ENCODE measurements at places on chromosomes 7 and 10.

GRCh38 chr10:35934642-35934995, 292.5 kb upstream of the FZD8 start:
- no peak for DNase-seq

- peak; percentile 79 for DNase-seq
These were observed 11.6 kb upstream of the FFAR4 start for GRCh38 chr10:93554760-93555432.

- DNase-seq, result no peak
These were observed 386.4 kb downstream of the DNAJB6 start for GRCh38 chr7:157723205-157723604.

DNA sequence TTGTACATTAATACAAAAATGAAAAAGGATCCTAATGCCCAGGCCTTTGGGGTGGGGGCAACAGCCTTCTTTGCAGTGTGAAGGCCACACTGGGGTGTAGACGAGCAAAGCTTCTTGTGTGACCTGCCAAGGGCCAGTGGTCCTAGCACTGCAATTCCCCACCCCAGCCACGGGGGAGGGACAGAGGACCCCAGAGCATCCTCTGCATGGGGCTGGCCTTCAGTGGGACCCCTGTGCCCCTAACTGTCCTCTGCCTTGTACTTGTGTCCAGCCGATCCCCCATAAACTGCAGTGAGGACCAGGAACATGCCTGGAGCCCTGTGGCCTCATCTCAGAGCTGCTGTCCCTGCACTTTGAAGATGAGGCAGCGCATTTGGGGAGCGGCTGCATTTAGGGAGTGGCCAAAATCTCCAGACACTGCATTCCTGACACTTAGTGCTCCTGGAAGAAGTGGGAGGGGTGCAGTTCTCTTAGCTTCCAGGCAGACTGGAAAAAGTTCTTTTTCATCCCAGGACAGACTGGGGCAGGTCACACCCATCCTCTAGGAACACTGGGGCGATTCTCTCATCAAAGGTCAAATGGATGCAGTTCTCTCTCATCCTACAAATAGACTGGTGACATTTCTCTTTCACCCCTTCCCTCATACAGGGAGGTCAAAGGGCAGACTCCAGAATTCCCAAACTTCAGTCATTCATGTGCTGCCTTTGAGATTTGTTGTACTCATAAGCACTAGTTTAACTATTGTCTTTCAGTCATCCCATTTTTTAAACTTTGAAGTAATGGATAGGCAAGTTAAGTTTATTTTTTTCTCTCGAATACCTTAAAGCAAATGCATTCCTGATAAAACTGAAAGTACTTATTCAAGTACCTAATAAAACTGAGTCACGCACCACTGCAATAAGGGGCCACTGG, 922 bp upstream of the MYO1G start:
- no peak for DNase-seq

- no peak for DNase-seq
These were observed 137.2 kb downstream of the ARHGAP22 start for GRCh38 chr10:48467669-48468068.

- no peak for DNase-seq
These were observed 405.7 kb downstream of the ARL4A start for GRCh38 chr7:13093160-13093559.

GRCh38 chr7:51607447-51607846, 290.8 kb upstream of the COBL start:
- no peak for DNase-seq

- DNase-seq, result no peak
These were observed 42.8 kb downstream of the PDGFA start for GRCh38 chr7:476736-477360.

GRCh38 chr7:82028097-82028496, 258.2 kb upstream of the HGF start:
- no peak for DNase-seq

DNA sequence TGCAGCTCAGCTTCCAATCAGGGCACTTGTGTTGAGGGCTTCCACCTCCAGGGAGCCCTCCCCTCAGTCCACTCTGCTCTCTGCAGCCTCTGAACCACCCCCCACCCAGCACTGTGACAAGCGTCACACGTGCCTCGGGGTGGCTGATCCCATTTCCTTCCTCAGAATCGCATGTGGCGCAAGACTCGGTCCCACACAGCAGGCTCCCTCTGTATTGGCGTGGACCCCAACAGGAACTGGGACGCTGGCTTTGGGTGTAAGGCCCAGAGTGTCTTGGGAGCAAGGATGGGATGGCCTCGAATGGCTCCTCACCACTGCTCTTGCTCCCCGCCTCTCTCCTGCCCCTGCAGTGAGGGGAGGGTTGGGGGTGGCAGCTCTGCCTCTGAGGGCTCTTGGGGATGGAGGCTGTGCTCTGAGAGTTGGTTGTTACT, 4.1 kb downstream of the CPA1 start:
- no peak for DNase-seq

DNA sequence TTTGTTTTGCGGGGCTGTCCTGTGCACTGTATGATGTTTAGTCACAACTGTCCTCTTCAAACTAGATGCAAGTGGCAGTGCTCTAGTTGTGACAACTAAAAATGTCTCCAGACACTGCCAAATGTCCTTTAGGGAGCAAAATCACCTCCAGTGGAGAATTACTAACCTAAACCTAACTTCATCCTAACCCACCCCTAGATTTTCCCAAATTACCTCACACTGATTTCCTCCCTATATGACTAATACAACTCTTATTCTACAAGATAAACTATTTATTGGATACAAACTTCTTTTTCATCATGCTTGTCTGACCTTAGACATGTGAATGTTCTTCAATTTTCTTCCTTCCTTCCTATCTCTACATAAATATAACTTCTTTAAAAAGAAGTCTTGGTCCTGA, 26.4 kb downstream of the PNPLA8 start:
- no peak for DNase-seq

- no peak for DNase-seq
These were observed 14.7 kb downstream of the AUTS2 start for GRCh38 chr7:69612981-69613380.

DNA sequence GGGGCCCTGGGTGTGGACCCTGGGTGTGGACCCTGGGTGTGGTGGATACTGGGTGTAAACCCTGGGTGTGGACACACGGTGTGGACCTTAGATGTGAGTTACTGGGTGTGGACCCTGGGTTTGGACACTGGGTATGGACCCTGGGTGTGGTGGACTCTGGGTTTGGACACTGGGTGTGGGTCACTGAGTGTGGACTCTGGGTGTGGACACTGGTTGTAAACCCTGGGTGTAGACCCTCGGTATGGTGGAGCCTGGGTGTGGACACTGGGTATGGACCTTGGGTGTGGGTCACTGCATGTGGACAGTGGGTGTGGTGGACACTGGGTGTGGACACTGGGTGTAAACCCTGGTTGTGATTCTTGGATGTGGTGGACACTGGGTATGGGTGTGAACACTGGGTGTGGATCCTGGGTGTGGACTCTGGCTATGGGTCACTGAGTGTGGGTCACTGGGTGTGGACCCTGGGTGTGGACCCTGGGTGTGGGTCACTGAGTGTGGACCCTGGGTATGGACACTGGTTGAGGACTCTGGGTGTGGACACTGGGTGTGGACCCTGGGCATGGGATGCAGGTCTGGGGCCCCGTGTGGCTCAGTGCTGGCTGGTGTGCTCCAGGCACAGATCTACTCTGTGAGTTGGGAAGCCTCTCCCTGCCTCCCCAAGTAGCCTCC, 356.2 kb downstream of the GLRX3 start:
- no peak for DNase-seq

- DNase-seq, result no peak
These were observed 28.4 kb downstream of the SBDS start for GRCh38 chr7:66967029-66967428.

GRCh38 chr7:46321556-46322205, 400.6 kb upstream of the IGFBP3 start:
- DNase-seq, result no peak

- DNase-seq, result no peak
These were observed 12.3 kb downstream of the ZNF316 start for GRCh38 chr7:6649241-6649961.
